ENCODE measurements at places on chromosomes 5 and 9.

- no peak for DNase-seq
Observed at GRCh38 chr5:43096916-43097315, 23.8 kb upstream of the ZNF131 start.

DNA sequence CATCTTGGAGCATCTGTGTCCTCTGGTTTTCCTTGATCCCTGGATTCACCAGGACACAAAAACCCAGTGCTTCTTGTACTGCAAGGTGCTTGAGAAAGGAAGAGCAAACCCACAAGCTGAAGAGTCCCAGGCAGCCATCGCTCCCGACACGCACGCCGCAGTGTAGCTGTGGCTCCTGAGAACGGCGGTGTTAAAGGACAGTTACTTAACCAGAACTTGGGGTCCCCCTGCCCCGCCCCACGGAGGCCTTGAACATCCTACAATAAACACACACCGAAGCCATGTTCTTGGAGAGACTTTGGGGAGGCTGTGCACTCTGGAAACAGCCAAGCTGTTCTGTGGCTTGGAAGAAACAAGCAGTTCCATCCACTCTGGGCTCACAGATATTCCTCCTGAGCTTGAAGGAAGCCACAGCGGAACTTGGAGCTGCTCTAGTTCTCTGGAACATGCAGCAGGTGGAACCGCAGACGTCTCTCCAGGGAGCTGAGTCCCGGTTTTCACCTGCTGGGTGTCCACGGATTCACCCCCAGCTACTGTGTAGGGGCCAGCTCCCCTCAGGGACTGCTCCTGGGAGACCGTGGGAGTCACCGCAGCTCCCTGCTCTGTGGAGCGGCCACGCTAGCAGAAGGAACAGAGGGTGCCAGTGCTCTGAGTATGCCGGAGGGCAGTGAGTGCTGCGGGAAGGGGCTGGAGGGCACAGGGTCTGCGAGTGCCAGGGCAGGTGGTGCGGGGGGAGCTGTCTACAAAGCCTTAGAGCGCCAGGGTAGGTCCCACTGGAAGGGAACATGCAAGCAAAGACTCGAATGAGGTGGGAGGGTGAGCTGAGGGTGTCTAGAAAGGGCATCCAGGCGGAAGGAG lies 107.3 kb downstream of the ADAMTS2 start:
- no peak for DNase-seq

DNA sequence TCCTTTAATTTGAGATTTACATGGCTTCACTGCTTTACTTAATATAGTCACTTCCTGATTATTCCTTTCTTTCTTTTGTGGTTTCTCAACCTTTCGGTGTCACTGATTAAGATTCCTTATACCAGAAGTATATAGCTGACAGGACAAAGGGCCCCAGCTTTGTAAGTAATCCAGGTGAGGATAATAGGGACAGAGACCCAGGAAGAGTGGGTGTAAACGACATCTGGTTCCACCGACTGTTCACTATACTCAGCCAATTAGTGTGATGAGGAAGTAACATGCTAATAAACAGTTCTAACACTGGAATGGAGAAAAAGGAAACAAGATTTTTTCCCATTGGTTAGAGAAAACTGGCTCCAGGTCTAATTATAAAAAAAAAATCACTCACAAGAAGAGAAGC lies 286.3 kb upstream of the EFNA5 start:
- DNase-seq: no peak

- DNase-seq: no peak
Observed at GRCh38 chr5:78633700-78634099, 14.9 kb downstream of the LHFPL2 start.

- DNase-seq: no peak
Observed at GRCh38 chr5:145540375-145540774, 294.8 kb downstream of the PRELID2 start.

DNA sequence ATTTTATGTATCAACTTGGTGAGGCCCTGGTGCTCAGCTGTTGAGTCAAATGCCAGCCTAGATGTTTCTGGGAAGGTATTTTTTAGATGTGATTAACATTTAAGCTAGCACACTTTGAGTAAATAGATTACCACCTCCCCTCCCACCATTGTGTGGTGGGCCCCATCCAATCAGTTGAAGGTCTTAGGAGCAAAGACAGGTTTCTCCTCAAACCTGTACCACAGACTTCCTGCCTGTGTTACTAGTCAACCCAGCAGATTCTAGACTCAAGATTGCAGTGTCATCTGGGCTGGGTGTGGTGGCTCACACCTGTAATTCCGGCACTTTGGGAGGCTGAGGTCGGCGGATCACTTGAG lies 33.8 kb downstream of the MRPL36 start:
- DNase-seq: no peak

Data from NCI-H460 (cell line).